ENCODE measurements at places on chromosomes 4 and X. TPM values are rescaled to one million over a fixed set of nuclear protein-coding genes. Genes with fewer than 3 reads are reported as not detected.

ZNF518B gene
- 25.0 TPM for total RNA-seq

DYNLT3 gene
- 31.9 TPM for total RNA-seq

BTK gene
- total RNA-seq, result 7.9 TPM

PSAPL1 gene
- total RNA-seq, result not detected

MID1 gene
- total RNA-seq, result 31.8 TPM
